ENCODE measurements at places on chromosomes 5 and 9.

- DNase-seq = no peak
Observed at GRCh38 chr5:80686757-80687156, 32.0 kb upstream of the DHFR start.

GRCh38 chr5:10384483-10384882, 31.0 kb downstream of the MARCHF6 start:
- DNase-seq = no peak

DNA sequence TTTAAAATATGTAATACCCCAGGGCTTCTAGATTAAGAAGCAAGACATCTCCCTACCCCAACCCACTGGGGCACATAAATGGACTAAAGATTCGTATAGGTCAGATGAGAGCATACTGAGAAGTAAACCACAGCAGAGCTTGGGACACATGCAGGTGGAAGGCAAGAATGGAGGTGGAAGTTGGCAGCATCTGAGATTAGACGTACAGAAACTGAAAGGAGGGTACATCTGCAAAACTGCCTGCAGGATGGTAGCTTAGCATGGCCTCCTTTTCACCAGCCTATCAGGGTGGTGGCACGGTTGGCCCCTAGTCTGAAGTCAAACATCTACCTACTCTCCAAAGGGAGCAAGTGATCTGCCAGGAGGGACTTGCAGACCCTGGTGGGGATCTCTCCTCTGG, 181.8 kb downstream of the TSSK1B start:
- DNase-seq = no peak

DNA sequence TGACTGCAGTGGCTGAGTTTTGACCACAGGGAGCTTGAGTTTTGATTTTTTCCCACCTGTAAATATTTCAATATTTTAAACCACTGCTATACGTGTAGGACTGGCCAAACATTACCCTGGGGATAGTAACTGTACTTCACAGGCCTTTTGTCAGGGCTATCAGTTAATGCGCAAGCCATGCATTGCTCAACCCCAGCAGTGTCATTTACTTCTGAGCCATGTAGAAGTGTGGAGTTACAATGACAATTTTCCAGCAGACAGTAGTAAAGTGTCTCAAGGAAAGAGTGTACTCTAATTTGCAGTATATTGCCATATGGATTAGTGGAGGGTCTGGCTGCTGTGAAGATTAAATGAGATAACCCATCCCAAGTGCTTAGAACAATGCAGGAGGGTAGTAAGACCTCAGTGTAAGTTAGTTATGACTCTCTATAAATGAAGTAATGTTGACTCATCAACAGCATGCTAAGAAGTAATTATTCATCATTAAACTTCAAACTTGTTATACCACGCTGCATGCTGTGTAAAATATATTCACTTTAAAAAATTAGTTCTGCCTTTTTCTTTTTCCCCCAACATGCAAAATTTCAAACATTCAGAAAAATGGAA, 489.2 kb downstream of the KDM4C start:
- DNase-seq = no peak

DNA sequence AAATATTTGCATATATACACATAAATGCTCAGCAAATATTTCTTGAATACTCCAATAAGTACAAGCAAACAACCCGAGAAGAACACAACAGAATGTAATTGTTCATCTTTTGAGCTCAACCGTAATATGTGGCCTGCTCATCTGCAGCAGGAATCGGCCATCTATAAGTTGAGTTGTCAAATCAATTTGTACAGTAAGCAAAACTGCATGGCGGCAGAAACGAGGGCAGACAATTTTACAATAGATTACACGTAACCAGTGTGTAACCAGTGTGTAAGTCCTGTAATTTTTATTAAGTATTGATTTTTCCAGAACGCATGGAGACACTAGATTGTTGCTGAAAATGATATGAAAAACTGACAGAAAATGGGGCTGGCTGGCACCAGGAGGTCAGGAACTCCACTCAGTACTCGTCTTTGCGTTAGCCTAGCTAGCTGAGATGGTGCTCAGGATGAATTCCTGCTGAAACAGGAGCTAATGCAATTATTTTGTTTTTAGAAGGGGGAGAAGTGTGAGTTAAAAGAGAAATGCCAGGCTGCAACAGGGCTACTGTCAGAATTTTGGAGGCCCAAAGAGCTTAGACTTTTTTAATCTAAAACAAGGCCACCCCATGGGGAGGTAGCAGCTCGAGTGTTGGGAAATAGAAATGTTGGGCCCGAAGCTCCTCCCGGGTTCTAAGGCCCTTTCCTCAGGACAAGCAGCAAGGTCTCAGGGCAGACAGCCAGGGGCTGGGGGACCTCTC, 682 bp downstream of the DHX29 start:
- DNase-seq = no peak

DNA sequence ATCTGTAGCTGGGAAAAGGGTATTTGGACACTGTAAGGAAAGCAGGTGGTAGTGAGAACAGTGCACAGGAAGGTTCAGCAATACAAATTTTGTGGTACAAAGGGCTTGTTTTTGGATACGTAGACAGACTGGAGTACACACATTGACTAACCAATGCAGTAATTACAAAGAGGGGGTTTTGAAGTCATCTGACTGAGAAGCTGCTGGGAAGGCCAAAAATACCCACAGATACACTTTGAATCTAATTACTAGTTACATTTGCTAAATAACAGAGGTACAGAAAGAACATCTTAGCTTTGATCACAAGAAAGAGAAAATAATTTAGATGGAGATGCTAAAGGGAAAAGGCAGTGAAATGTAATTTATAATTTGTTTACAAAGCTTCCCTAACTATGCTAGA, 45.9 kb downstream of the PKD2L2 start:
- no peak for DNase-seq

DNA sequence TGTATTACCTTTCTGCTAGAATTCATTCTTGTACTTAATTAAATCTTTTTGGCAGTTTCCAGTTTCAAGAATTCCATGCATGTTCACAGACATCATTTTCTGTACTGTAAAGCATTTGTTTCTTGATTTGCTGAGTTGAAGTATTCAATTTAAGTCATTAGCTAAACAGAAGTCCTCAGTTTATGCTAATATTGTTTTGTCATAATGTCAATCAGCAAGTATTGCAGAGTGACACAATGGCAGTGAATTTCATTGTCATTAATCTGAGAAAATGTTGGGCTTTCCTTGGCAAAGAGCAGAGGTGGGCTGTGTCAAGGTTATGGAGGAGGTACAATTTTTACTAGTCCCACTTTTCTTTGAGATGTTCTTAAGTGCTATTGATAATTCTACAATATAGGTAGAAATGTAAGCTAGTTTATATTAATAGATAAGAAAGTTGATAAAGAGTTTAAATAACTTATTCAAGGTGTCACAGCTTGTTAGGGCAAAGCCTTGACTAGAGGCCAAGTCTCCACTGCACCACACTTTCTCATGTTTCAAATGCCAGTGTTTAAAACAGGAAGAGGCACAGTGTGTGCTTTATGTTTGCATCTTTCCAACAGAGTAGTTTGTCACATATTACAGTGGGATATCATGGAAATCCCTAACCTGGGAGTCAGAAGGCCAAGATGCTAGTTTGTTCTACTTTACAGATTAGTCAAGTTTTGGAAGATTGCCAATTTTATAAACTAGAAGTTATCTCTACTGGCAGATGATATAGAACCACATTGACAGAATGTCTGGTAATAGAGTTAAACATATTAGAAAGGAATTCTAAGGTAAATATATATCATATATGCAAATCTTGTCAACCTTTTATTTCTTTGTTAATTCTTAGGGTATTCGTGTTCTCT, 56.3 kb downstream of the SLF1 start:
- no peak for DNase-seq

- no peak for DNase-seq
Observed at GRCh38 chr9:23682891-23683431, 143.1 kb downstream of the ELAVL2 start.

DNA sequence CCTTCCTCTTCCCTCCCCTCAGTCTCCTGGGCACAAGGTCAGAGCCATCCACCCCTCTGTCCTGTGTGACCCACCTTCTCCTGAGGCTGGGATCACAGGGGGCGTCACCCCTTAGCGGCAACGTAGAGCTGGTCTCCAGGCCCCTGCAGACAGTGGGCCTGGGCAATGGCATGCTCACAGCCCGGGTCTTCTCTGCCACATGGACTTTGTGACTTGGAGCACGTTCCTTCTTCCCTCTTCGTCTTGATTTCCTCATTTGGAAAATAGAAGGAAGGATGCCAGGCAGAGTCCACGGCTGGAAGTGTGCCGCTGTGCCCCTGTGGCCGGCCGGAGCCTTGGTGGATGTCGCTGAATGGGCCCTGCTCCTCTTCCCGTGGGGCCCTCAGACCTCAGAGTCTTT, 10.0 kb downstream of the RXRA start:
- no peak for DNase-seq

- no peak for DNase-seq
Observed at GRCh38 chr9:101132801-101133200, 104.3 kb downstream of the PLPPR1 start.

Measured in CD8-positive, alpha-beta memory T cell (primary cell).